Panc1 (cell line): ENCODE measurements at places on chromosomes 16 and 17.

- no peak for DNase-seq
Measured at GRCh38 chr16:84446596-84447392, 57.7 kb downstream of the MEAK7 start.

DNA sequence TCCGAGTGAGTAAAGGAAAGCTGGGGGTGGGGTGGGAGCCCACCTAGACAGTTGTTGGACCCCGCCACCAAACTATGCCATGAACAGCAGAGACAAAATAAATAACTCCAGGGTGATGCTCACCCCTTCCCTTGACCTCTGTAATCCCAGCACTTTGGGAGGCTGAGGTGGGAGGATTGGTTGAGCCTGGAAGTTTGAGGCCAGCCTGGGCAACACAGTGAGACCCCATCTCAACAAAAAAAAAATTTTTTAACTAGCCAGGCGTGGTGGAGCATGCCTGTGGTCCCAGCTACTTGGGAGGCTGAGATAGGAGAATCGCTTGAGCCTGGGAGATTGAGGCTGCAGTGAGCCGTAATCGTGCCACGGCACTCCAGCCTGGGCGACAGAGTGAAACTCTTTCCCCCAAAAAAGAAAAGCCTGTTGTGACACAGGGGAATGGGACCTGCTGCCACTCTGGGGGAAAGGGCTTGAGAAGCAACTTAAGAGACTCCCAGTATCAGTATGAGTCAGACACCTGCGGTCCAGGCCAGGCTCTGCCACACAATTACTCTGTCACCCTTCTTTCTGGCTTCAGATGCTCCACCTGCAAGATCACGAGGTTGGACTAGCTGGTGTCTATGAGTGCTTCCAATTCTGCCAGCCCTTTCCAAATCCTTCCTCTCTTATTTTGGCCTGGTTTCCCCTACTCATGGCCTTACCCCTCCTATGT, 5.0 kb downstream of the SGCA start:
- no peak for DNase-seq

DNA sequence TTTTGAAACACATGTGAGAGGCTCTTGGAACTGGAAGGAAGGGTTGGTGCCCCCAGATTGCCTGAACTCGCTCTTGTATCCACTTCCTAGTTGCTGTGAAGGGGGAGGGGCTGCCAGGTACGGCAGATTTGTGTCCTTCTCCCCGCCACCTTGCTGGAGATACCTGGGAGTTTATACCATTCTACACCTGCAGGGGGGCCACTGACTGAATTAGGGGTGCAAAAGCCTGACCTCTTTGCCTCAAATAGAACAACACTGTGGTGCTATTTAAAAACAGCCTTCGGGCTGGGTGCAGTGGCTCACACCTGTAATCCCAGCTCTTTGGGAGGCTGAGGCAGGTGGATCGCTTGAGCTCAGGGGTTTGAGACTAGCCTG, 35.1 kb upstream of the IL34 start:
- no peak for DNase-seq

DNA sequence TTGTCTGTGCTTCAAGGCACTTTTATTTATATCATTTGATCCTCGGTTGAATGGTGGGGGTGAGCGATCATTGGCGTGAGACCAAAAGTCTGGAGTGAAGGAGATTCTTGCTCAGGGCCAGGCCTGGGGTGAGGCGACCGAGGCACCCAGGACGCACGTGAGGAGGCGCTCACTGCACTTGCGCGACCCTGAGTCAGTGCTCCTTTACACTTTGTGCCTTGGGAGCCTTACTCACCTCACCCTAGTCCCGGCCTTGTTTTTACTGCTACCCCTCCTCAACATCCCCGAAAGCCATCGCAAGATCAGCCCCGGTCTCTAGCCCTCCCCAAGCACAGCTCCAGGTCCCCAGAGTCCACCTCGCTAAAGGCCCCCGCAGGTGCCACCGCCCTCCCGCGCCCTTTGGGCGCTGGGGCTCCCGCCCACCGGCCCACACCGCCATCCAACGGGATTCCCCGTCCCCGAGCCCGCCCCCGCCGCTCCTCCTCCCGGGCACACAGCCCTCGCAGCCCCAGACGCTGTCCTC, 496 bp downstream of the EZH1 start:
- no peak for DNase-seq

GRCh38 chr16:70634861-70635260, 11.5 kb upstream of the IL34 start:
- DNase-seq, result no peak

- no peak for DNase-seq
Measured at GRCh38 chr17:4177806-4178205, 34.8 kb downstream of the CYB5D2 start.

GRCh38 chr16:74999609-75000480, 1.0 kb downstream of the ZNRF1 start:
- DNase-seq, result no peak

- no peak for DNase-seq
Measured at GRCh38 chr16:82184213-82184612, 14.2 kb upstream of the MPHOSPH6 start.

DNA sequence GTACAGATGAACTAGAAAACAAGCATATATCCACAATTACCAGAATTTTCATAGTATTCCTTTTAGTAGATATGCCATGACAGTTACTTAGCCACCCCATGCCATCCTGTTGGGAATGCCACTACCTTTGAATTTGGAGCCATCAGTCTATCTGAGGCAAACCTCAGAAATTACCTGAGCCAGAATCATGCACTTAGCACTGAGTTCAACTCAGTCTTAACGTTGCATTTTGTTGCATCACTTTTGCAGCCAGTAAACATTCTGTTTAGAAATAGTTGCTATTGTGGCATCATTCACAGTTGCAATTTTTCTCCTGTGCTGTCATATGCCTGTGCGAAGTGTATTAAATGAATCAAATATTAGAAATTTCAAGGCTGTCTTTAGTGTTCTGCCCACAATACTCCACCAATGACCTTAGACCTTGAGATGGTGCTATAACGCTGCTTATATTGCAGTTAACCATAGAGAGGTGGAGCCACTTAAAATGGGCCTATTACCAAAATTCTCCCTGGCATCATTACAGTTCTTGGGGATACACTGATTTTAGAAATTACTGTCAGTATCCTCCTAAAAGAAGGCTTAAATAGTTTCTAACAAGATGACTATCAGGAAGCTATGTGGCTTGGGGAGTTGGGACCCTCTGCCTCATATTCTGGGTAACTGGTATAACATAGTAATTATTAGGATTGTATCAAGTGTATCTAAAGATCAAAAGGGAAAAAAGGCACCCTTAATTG, 11.1 kb downstream of the PTRH2 start:
- DNase-seq, result no peak

DNA sequence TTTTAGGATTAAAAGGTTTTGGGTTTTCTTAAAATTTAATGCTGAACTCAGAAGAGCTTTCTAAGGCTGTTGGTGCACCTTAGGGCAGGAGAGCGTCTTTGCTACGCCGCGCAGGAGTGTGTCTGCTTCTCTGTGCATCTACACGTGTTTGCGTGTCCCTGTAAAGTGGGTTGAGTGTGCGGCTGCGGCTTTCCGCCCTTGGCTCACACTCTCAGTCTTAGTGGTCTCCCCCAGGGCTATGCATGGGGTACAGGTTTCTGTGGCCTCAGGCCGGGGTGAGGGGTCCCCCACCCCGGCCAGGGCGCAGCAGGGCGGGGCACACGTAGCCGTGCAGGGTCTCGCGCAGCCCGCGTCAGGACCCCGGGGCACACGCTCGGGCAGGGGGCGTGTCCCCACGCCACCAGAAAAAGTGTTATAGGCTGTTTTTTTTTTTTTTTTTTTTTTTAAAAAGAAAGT, 727 bp upstream of the TENT4B start:
- DNase-seq, result peak; percentile 8

- DNase-seq, result no peak
Measured at GRCh38 chr16:14365200-14365851, 264.7 kb downstream of the PARN start.

DNA sequence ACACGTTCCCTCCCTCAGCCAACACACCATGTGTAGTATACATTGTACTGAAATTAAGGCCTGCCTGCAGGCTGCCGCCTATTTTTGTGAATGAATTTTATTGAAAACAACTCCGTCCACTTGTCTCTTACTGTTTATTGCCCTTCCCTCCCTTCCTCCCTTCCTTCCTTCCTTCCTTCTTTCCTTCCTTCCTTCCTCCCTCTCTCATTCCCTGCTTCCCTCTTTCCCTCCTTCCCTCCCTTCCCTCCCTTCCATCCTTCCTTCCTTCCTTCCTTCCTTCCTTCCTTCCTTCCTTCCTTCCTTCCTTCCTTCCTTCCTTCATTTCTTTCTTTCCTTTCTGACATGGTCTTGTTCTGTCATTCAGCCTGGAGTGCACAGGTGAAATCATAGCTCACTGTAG, 2.3 kb downstream of the ITGAM start:
- no peak for DNase-seq

GRCh38 chr16:30458561-30459394, 13.1 kb upstream of the SEPHS2 start:
- DNase-seq, result no peak

DNA sequence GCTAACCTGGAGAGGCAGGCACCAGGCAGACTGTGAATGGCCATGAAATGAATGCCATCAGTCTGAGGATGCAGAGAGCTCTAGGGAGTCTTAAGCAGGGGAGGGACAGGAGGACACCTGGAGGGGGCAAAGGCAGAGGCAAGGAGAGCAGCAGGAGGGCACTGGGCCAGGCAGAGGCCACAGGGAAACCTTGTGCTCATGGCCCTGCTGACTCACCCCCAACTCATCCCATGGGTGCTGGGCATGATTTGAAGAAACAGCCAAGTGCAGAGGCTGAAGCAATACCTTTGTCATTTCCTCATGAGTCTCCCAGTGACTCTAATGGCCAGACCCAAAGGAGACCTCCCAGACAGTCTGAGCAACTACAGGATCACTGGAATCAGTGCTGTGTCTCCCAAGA, 141.4 kb downstream of the TMEM132E start:
- DNase-seq, result peak; percentile 78

GRCh38 chr17:28978356-28978964, 27.1 kb upstream of the PHF12 start:
- DNase-seq, result no peak

- no peak for DNase-seq
Measured at GRCh38 chr17:51537996-51538550, 277.7 kb downstream of the UTP18 start.

GRCh38 chr17:17034496-17035075, 7.7 kb upstream of the MPRIP start:
- no peak for DNase-seq

- no peak for DNase-seq
Measured at GRCh38 chr16:89823087-89823823, 5.0 kb upstream of the SPIRE2 start.

- DNase-seq, result no peak
Measured at GRCh38 chr17:47850692-47851573, at the start of gene SP6. TSS of gene SP6 (minus strand) at chr17:47851163. CDS start at chr17:47848429, 2,734 bp downstream.

GRCh38 chr17:82767041-82767754, 15.3 kb downstream of the TBCD start:
- DNase-seq, result no peak

DNA sequence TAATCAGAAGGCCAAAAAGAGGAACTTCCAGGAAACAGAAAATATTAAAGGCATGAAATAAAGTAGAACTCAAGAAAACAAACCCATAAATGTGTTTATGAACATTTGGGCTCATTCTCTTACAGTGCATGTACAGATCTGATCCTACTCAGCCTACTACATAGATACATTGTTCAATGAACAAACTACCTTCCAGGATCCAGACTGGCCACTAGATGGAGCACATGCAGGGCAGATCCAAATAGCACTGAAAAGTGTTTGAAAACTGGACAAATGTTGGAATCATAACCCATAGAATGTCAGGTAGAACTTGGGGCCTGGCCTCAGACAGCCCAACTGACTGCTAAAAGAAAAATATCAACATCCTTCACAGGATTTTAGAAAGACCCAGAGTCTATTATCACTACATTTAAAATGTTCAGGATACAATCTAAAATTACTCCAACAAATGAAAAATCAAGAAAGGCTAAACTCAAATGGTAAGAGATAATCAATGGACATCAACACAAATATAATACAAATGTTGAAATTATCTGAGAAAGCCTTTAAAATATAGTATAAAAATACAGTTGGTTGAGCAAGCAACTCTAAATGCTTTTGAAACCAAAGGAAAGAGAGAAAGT, 122.4 kb upstream of the NUDT7 start:
- no peak for DNase-seq

DNA sequence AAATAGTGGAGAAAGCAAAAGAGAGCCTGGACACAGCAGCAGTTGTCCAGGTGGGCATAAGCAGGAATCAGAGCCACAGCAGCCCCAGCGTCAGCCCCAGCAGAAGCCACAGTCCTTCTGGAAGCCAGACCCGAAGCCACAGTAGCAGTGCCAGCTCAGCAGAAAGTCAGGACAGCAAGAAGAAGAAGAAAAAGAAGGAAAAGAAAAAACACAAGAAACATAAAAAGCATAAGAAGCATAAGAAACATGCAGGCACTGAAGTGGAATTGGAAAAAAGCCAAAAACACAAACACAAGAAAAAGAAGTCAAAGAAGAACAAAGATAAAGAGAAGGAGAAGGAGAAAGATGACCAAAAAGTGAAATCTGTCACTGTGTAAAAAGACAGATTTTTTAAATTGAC, 32.7 kb downstream of the RBBP6 start:
- no peak for DNase-seq

DNA sequence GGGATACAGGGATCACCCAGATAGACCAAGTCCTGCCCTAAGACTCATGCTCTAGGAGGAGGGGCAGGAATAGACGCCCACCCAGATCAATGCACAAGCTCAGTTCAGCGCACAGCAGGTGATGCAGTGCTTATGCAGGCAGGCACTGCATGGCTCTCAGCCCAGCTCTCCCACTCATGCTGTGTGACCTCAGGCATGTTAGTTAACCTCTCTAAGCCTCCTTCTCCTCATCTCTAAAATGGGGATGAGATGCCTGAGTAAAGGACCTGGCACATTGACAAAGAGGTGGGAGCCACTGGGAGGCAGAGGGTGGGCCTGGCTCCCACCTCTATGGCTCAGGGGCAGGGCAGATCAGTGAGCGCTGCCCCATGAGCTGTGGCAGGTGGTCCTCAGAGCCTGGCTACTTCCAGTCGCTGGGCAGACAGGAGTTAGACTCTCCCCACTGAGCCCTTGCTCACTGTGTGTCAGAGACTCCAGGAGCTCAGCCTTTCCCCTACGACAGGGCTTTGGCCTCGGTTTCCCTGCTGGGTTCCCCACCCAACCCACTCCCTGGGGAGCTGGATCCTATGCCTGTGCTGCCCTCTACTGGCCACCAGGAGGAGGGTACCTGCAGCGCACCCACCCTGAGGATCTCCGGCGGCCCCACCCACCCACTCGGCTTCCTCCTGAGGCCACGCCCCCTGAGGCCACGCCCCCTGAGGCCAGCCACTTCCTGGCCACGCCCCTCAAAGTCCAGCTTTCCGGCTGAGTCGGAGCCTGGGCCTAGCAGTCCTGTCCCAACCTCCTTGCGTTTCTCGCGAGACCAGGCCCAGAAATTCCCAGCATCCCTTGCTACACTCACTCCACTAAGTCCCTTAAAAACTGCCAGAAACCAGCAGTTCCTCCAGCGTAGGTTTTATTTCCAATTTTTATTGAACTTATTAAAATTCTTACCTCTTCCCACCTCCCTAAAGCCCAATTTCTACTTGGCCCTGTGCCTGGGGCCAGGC, 196.1 kb downstream of the GSG1L start:
- no peak for DNase-seq

- DNase-seq, result no peak
Measured at GRCh38 chr17:49715216-49715615, 7.5 kb upstream of the SLC35B1 start.
